Testis (tissue), 5 donors: ENCODE measurements at places on chromosomes 7 and 10. TPM values are rescaled to one million over a fixed set of nuclear protein-coding genes. Genes with fewer than 3 reads are reported as not detected.
A peak's percentile ranks its signal among the peaks of the same experiment; 100 is the strongest.

GRCh38 chr7:41758321-41758720 lies 55.4 kb upstream of the INHBA start:
- no peak overlapping the region for H3K27ac ChIP-seq
- H3K27me3 ChIP-seq: no peaks in the 10 kb centered on the region

- H3K27ac ChIP-seq: no peak overlapping the region
- H3K27me3 ChIP-seq: no peaks in the 10 kb centered on the region
- no peaks in the 10 kb centered on the region for H3K4me1 ChIP-seq
- H3K36me3 ChIP-seq: no peaks in the 10 kb centered on the region
- no peak overlapping the region for H3K4me3 ChIP-seq
- peak; percentile 25 for DNase-seq
Observed at GRCh38 chr7:156155988-156156733, 343.9 kb upstream of the SHH start.

DNA sequence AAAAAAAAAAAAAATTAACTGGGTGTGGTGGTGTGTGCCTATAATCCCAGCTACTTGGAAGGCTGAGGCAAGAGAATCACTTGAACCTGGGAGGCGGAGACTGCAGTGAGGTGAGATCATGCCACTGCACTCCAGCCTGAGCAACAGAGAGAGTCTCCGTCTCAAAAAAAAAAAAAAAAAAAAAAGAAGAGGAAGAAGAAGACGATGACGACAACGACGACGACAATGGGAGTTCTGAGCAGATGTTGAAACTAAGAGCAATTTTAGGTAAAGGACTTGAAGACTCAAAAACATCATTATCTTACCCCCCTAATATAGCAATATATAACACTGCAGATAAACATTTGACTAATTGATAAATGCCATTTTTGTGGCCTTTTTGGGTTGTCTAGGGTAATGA lies 39.5 kb upstream of the PPP1R17 start:
- H3K27ac ChIP-seq: no peak overlapping the region
- no peak for DNase-seq
- no peaks in the 10 kb centered on the region for H3K4me1 ChIP-seq
- no peaks in the 10 kb centered on the region for H3K36me3 ChIP-seq
- no peak overlapping the region for H3K4me3 ChIP-seq
- no peaks in the 10 kb centered on the region for H3K27me3 ChIP-seq

- H3K4me1 ChIP-seq: no peaks in the 10 kb centered on the region
- no peaks in the 10 kb centered on the region for H3K36me3 ChIP-seq
- no peak for DNase-seq
- no peak overlapping the region for H3K4me3 ChIP-seq
Observed at GRCh38 chr7:44215531-44215930, 14.8 kb downstream of the YKT6 start.

TAS2R41 gene
- not detected for total RNA-seq

SND1 gene
- total RNA-seq: 207 TPM

DNA sequence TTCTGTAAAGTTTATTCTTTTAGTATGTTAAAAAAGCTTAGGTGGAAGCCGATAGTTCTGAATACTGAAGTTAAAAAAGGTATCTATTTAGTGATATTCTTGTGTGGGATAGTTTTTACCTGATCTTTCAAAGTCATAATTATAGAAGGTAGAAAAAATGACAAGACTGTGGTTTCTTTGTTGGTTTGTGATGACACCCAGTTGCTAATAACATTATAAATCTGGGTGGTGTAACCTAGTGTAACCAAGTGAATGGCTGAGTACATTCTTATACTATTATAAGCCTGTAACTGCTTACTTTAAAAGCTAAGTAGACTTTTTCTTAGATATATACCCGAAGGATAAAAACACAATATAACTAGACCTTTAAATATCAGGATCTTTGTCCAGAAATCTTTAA lies 2.3 kb downstream of the CDK13 start:
- peaks cover 24% of the 10 kb centered on the region for H3K4me1 ChIP-seq
- no peak overlapping the region for H3K27ac ChIP-seq
- H3K36me3 ChIP-seq: no peaks in the 10 kb centered on the region
- DNase-seq: no peak

- peak overlapping the region; percentile 65 for H3K27ac ChIP-seq
- H3K27me3 ChIP-seq: no peaks in the 10 kb centered on the region
- peak; percentile 77 for DNase-seq
Observed at GRCh38 chr7:56079450-56080185, 13.1 kb downstream of the PHKG1 start.

DNA sequence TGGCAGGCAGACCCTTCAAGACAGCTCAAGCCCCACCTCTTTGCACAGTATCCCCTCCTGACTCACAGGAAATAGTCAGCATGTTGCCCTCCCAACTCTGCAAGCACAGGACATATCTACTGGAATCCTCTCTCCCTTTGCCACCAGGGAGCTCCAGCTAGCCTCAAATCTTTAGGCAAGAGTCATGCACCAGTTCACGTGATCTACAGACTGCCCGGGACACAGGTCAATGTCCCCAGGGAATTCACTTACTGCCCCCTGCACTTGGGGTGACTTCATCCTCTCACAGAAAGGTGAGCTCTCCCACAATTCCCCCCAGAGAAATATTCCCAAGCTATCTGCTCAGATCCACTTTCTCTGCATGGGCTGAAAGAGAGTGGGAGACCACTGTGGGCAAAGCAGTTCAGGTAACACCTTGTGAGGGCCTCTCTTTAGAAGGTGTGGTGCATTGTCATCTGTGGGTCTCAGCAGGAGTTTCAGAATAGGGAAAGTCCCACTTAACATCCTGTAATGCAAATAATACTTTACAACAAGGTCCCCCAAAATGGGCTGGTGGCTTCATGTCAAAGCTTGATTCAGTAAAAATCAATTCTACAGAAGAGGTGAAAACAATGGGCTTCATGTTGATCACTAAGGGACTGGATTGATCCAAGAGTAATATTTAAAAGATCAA lies 129.9 kb downstream of the NOC3L start:
- no peaks in the 10 kb centered on the region for H3K4me1 ChIP-seq
- H3K36me3 ChIP-seq: no peaks in the 10 kb centered on the region
- no peak for DNase-seq
- no peak overlapping the region for H3K4me3 ChIP-seq

GRCh38 chr10:92829042-92829785 lies 19.1 kb upstream of the EXOC6 start:
- H3K36me3 ChIP-seq: no peaks in the 10 kb centered on the region
- H3K4me3 ChIP-seq: no peak overlapping the region
- H3K27ac ChIP-seq: no peak overlapping the region
- no peaks in the 10 kb centered on the region for H3K27me3 ChIP-seq
- H3K4me1 ChIP-seq: peaks cover 17% of the 10 kb centered on the region

- no peak overlapping the region for H3K27ac ChIP-seq
- H3K27me3 ChIP-seq: no peaks in the 10 kb centered on the region
- H3K36me3 ChIP-seq: no peaks in the 10 kb centered on the region
- H3K4me1 ChIP-seq: peaks cover 15% of the 10 kb centered on the region
- no peak overlapping the region for H3K4me3 ChIP-seq
Observed at GRCh38 chr7:100887516-100888290, 1.8 kb downstream of the UFSP1 start.

DNA sequence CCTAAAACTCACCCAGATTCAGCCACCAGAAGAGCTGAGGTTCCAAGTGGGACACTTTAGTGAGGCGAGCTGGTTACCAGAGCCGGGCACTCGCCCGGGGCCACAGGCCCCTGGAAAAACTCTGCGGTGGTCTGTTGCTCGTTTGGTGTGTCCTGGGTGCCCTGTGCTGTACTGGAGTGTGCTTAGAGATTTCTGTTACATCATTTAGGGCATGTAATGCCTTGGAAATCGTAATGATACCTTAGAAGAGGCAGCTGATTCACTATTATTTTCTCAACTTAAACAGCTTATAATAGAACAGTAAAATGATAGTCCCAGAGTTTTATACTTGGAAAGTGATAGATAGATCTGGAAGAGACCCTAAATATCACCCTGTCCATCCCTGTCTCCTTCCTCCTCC lies 48.5 kb upstream of the BTBD16 start:
- H3K4me3 ChIP-seq: no peak overlapping the region
- DNase-seq: no peak
- no peaks in the 10 kb centered on the region for H3K27me3 ChIP-seq
- H3K27ac ChIP-seq: no peak overlapping the region

STK17A gene
- 14.8 TPM for total RNA-seq

- H3K36me3 ChIP-seq: no peaks in the 10 kb centered on the region
- no peak for DNase-seq
- no peaks in the 10 kb centered on the region for H3K27me3 ChIP-seq
- H3K4me1 ChIP-seq: no peaks in the 10 kb centered on the region
Observed at GRCh38 chr7:70446448-70447143, 685.3 kb upstream of the GALNT17 start.

GRCh38 chr10:130660266-130660665 lies 524.1 kb downstream of the GLRX3 start:
- no peak overlapping the region for H3K4me3 ChIP-seq
- DNase-seq: no peak
- H3K4me1 ChIP-seq: no peaks in the 10 kb centered on the region

GRCh38 chr10:3623746-3624145 lies 161.3 kb downstream of the KLF6 start:
- no peak for DNase-seq
- no peak overlapping the region for H3K27ac ChIP-seq

PILRA gene
- total RNA-seq: 18.0 TPM

DNA sequence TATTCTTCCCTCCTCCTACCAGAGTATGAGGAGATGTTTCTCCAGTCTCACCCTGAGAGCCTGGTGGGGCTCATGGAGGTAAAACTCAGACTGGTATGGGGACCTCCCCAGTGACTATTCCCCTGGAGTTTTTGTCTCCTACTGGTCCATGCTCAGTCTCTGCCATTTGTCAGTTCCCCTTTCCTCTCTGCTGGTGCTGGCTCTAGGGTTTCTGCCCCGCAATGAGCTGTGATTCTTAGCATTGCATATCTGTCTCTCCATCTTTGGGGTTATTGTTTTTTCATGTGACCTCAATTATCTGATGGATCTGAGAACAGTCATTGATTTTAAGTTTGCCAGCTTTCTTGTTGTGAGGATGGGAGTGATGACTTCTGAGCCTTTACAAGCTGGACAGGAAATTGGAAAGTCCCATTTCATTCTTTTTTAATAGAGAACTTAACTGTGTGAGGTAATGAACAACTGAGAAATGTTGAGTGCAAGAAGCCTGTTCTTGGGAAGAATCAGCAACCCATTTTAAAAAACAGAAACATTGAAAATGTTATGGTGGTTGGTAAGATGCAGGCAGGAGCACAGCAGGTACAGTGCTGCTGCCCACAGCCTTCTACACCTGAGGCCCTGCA lies 26.9 kb downstream of the NACAD start:
- no peaks in the 10 kb centered on the region for H3K4me1 ChIP-seq
- no peaks in the 10 kb centered on the region for H3K27me3 ChIP-seq
- DNase-seq: no peak
- no peak overlapping the region for H3K4me3 ChIP-seq
- no peak overlapping the region for H3K27ac ChIP-seq
- no peaks in the 10 kb centered on the region for H3K36me3 ChIP-seq
